Activated CD4-positive, alpha-beta T cell treated with anti-CD3 and anti-CD28 coated beads, Interleukin-2, amount 50 U/mL, for 24 hours (primary cell): ENCODE measurements at places on chromosomes 12 and 14.

DNA sequence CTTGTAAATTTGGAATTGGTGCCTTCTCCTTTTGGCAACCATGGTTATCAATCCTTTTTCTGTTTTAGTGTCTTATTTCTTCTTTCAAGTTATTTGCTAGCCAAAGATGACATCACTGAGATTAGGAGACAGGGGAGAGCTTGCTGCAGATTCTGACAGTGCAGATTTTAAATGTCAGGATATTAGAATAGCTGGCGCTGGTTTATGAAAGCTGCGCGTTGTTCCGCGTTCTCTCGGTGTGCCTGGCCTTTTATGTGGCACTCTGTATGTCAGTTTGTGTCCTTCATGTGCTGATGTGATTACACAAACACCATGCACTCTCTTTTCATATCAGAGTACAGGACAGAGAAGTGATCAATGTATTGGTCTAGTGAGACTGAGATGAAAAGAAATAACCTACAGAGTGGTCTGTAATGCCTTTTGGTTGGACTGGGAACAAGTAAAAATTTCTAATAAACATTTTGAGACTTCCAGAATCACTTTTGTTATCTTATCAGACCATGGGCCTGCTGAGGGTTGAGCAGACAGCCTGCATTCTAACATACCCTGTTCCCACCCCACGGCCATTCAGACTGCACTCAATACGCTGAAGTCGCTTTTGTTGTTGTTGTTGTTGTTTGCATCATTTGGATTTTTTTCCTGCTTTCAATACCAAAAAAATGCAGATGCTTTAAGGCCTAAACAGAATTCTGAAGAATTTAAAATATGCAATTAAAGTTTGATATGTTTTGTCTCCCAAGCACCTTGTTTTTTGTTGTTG, 49.7 kb upstream of the TRAF3 start:
- no peak for DNase-seq

DNA sequence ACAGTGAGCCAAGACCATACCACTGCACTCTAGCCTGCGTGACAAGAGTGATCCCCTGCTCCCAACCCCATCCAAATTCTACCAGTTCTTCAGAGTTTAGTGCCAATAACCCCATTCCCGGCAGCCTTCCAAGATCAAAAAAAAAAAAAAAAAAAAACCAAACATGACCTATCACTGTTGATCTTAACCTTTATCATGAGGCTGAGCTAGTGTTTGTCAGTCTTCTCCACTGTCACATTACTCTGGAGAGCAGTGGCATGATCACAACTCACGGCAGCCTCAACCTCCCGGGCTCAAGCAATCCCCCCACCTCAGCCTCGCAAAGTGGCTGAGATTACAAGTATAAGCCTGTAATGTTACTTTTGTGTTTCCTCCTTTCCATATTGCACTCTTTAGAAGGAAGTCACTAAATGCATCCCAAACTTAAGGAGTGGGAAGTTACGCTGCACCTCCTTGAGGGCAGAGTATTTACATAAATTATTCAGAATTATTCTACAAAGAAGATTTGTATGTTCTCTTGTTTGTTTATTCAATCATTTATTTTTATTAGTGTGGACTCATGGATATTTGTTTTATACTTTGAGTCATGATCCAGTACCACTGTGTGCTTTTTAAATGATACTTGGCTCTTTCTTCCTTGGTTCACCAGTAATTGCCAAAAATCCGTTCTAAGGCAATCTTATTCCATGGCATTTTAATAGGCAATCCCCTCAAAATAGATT, 31.5 kb upstream of the FAM222A start:
- DNase-seq = no peak

DNA sequence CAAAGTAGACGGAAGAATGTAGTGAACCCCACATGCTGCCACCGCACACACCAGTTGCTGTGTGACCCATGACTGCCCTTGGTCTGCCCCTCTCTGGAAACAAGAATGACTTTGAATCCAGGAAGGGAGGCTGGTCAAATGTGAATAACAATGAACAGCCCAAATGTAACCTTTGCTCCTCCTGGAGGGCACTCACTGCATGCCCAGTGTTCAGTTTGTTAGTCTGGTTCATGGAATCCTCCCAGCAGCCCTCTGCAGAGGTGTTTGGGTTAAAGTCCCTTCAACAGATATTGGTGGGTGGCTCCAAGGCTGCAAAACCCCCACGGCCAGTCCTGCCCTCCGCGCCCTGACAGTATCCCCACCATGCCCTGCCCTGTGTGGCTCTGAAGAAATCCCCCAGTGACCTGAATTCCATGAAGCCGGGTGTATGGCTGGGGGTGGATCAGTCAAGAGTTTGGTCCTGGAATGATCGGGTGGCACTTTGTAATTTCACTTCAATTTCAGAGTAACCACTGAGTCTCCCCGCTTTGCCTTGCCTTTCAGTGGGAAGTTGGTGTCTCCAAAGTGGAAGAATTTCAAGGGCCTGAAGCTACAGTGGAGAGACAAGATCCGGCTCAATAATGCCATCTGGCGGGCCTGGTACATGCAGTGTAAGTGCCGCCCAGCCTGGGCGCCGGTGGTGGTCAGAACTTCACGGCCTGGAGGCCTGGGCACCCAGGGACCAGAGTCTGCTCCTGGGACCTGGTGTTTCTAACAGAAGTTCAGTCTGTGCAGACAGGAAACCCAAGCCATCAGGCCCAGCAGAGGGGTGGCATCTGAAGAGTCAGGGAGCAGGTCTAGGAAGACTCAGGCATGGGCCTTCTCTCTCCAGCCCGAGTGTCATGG, 47.1 kb downstream of the IL31 start:
- no peak for DNase-seq

- DNase-seq = no peak
Measured at GRCh38 chr14:33452995-33453394, 497.9 kb downstream of the EGLN3 start.

DNA sequence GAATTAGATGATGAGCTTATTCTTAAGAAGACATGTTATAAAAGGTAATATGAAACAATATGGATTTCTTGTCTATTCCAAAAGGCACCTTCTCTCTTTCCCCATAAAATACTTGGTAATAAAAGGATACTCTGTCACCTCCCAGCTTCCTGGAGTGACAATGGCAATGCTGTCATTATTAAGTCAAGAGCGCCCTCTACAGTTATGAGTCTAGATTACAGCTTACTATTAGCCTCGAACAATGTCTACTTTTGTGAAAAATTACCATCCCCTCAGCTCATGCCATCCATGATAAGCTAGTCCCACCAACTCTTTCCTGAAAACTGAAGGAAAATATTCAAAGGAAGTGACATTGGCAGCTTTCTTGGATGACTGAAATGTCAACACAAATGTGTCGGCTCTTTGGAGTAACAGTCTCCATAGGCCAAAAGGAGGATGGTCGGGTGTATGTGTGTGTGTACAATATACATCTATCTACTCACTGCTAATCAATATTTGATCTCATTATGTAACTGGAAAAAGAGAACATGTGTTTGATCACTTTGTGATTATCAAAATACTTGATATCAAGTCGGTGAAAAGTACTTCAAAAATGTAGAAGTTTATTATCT, 48.7 kb upstream of the CDKN3 start:
- DNase-seq = no peak

- DNase-seq = no peak
Measured at GRCh38 chr12:6539707-6540134, 5.4 kb downstream of the GAPDH start.

DNA sequence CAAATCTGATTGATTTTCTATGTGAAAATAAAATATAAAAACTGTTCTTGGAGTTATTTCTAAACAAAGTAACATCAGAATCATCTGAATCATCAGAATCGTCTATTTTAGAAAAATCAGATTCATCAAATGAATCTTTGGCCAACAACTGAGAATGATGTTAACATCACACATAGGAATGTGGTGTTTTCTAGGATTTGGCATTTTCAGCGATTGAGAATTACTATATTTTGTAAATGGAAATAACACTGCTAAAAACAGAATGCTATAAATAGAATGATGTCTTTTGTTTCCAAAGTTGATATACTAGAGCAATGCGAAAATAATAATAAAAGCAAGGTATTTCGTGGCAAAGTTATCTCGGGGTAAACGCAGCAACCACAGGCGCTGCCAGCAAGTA, 73.9 kb upstream of the EVL start:
- no peak for DNase-seq

DNA sequence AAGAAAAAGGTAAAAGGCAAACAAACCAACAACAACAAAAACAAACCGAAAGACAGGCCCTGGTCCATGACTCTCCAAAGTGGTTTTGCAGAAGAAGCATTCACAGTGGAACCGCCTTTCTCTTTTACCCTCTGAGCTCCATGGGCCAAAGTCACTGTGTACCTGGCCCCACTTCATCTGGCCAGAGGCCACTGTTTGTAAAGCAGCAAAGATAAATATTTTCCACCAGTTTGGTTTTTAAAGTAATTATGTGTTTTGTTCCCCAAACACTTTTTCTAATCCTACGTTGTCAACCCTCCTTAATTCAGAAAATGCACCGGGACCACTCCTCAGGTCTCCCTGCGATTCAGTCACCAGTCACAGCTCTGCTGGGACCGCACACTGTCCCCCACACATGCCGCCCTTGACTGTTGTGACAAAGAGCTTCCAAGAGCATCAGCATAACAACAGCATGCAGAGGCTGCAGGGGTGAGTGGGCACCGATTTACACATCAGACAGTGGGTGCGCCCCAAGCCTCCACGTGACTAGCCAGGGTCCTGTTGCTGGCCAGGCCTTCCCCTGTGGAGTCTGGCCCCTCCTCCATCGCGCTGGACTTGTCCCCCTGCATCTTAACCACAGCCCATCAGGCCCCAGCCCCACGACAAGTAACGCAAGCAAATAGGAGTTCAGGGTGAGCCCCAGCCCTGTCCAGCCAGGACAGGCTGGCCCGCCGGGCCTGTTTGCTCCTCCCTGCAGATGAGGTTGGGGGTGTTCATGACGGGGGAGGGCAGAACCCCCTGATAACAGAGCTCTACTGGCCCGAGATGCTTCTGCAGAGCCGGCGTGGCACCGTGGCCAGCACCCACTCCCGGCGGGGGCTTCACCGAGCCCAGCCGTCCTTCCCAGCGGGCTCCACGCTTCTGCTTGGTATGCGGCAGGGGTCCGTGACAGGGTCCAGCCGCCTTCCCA, 65.2 kb upstream of the DIO3 start:
- no peak for DNase-seq

GRCh38 chr12:99670635-99671034, 23.1 kb downstream of the GARIN6 start:
- DNase-seq = no peak

- no peak for DNase-seq
Measured at GRCh38 chr14:60968099-60968498, 12.8 kb downstream of the TRMT5 start.

- no peak for DNase-seq
Measured at GRCh38 chr12:52584156-52584682, 10.6 kb upstream of the KRT74 start.

- DNase-seq = no peak
Measured at GRCh38 chr14:50835280-50835679, 4.3 kb upstream of the NIN start.

DNA sequence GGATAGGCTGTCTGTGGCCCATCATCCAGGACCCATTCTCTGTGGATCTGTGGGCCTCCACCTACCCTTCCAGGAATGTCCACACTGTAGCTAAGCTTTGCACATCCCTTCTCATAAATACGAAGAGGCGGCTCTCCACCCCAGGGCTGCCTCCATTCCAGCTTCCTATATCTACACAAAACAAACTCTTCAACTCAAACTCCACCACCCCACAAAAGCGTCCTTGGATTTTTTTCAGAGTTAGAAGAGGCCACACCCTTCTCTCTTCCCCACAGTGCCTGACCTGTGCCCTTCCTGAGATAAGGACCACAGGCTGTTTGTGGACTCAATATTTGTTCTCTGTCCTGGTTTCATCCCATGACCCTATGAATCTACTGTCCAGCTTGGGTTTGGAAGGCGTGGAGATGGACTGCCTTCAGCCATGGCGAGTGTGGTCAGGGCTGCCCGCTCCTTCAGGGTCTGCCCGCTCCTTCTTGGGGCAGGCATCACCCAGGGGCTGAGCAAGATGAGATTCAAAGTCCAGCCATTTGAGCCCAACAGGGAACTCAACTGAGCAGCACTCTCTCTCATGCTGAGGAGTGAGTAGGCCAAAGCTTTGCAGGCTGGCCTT, 13.0 kb upstream of the SERPINA12 start:
- DNase-seq = no peak

DNA sequence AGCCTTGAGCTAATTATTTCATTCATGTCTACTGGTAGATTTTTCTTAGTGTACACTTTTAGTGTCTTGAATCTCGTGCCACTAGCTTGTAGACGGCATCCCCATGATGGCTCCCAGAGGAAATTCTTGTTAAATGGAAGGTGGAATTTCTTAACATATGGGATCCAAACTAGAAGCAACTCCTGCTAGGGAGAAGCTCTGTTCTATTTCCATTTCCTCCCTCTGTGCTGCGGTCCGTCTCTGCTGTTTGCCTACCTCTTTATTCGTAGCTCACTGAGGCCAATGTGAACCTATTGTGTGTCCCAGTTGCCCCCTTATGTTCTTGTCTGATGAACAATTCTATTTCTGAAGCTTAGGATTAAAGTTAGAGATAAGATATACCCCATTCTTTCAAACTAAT, 588 bp downstream of the PIK3C2G start:
- DNase-seq = no peak

GRCh38 chr12:130456375-130457199, 118.9 kb downstream of the PIWIL1 start:
- DNase-seq = no peak

DNA sequence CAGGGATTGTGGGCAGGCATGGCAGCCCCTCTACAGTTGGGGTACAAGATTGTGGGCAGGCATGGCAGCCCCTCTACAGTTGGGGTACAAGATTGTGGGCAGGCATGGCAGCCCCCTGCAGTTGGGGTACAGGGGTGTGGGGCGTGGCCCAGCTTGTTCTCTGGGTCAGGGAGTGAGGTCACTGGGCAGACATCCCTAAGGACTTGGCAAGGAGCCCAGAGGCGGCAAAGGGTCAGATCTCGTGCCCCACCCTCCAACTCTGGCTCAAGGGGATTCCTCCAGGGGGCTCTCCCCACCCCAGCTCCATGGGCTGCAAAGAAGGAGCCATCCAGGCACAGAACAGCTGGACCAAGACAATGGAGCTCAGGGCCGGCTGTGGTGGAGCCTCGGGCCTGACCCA, 25.8 kb upstream of the NUDT14 start:
- DNase-seq = no peak

GRCh38 chr14:61132894-61133293, 148.2 kb downstream of the TMEM30B start:
- DNase-seq = no peak
